D341Med (cell line): ENCODE measurements at places on chromosomes 6 and 20.

- peak; percentile 90 for DNase-seq
These were observed at the start of gene FOXO3 for GRCh38 chr6:108560463-108561308. Gene FOXO3, plus strand, starts transcription at chr6:108560917. Its CDS starts 292 bp downstream, at chr6:108561209.

DNA sequence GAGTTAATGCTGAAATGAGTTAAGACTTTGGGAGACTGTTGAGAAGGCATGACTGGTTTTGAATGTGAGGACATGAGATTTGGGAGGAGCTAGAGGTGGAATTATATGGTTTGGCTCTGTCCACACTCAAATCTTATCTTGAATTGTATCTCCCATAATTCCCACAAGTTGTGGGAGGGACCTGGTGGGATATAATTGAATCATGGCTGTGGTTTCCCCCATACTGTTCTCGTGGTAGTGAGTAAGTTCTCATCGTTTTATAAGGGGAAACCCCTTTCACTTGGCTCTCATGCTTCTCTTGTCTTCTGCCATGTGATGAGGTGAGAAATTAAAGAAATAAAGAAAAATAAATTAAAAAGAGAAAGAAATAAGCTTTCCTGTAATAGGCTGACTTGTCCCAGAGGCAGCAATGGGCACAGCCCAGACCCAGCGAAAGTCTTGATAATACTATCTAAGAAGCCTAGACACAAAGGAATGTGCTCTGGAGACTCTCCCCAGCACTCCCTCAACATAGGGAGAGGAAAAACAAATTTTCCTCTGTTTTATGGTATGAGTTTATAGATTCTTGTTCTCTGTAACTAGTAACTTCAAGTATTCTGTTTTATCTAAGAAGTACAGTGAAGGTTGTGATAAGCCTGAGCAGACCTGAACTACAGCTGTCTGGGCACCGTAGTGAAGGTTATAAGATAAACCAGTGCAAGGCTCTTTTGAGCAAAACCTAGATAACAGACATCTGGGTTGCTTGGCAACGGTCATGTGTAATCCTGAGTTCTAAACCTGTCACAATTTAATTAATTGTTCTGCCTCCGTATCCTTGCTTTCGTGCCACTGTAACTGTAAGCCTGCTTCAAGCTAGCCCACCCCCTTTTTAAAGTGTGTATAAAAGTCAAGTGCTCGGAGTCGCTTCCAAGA lies 88.9 kb upstream of the ECI2 start:
- no peak for DNase-seq

DNA sequence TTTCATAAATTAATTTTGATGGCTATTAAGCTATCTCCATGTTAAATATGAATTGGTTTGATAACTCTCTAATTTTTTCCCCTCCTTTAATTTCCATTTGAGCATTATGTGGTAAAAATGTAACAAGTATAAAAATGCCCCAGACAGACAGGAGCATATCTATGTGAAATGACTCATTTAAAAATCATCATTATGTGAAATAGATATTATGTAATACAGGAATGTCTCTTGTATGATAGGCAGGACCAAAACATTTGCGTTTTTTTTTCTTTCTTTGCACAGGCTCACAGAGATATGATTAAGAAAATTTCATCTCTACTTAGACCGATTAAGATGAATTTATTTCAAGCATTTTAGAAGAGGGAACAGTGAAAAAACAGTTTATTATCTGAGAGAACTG lies 95.8 kb downstream of the AKAP7 start:
- DNase-seq: no peak

- DNase-seq: no peak
These were observed 23.2 kb upstream of the ROS1 start for GRCh38 chr6:117448732-117449485.

GRCh38 chr20:42010090-42010489 lies 391.9 kb upstream of the CHD6 start:
- no peak for DNase-seq
